ENCODE measurements at places on chromosomes 2 and 18.

GRCh38 chr2:105325389-105325963 lies 4.1 kb downstream of the TGFBRAP1 start:
- DNase-seq: no peak

DNA sequence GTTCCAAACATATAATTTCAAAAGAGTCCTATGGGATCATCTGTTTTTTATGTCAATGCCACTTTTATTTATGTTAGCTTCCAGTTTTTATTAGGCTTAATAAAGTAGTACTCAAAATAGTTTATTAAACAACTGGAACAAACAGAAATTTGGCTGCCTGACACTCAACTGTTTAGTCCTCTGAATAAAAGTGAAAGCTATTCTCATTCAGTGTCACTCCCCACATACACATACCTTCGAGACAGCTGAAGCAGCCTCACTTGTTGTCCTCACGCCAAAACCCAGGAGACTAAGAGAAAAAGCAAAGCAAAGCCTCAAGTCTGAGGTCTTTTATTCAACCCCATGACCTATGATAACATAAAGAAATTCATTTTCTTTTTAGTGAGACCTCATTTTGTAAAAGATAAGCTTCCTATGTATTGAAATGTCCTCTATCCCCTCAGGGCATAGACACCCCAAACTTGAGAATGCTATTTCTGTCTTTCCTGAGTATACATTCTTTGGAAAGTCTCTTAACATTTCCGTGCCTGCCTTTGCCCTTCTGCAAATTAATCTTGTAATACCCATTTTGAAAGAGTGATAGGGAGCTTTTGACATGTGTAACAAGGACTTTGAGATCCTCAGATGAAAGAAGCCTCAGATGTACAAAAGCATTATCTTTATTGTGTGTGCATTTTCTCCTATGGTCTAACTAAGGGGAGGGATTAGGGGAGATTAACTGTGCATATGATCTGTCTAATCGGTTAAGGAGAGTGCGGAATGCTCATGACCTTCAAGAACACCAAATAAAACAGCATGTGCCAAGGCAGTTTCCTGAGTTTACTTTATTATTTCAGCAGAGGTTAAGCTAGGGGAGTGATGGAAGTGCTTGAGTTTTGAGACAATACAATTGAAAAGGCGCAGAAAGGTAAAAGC lies 1523.7 kb upstream of the PIK3C3 start:
- DNase-seq: no peak

DNA sequence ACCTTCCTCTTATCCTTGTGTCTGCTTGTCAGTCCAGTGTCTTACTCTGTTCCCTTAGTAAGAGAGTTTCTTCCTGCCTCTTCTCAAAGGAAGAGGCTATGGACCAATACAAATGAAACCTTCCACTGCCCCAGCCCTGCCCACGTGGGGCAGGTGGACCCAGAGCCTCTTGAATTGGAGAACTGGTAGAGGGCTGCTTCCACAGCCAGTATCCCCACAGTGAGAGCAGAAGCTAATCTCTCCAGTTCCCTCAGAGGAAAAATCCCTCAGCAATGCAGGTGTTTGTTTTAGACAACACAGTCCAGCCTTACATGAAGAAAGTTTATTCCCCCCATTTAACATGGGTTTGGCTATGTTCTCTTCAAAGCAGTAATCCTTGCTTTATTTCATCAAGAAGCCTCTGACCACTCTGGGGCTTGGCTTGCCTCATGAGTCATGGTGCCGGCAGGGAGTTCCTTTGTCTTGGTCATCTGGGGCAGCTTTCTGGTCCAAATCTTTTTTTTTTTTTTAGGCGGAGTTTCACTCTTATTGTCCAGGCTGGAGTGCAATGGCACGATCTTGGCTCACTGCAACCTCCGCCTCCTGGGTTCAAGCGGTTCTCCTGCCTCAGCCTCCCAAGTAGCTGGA lies 6.5 kb upstream of the CYBRD1 start:
- no peak for DNase-seq

DNA sequence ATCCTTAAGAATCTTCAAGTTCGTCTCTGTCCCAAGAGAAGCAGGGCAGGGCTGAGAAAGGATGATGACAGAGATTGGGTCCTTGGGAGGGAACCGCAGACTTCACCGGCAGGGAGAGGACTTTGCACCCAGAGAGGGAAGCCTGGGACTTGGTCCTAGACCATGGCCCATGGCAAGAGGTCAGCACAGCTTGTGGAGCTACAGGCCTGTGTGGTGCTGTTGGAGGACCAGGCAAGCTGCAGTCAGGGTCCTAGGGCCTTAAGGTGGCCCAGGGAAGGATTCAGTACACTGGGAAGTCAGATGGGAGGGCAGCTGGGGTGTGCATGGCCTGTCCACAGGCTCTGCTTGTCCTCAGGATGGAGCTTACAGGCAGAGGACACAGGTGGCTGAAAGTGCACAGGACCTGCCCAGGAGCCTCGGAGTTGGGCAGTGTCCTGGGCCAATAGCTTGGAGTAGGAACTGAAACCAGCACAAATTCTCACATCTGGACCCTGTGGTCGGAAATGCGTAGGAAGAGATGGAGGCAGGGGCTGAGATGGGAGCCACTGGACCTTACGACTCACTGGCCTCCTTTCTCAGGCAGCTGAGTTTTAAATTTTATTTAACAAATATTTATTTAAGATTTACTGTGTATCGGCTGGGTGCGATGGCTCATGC lies 56.4 kb upstream of the TCF7L1 start:
- no peak for DNase-seq

GRCh38 chr2:119253114-119253702 lies 29.6 kb downstream of the STEAP3 start:
- no peak for DNase-seq

- DNase-seq: no peak
Observed at GRCh38 chr2:46193356-46193755, 103.9 kb upstream of the EPAS1 start.

GRCh38 chr18:8584798-8585197 lies 24.4 kb upstream of the RAB12 start:
- no peak for DNase-seq

DNA sequence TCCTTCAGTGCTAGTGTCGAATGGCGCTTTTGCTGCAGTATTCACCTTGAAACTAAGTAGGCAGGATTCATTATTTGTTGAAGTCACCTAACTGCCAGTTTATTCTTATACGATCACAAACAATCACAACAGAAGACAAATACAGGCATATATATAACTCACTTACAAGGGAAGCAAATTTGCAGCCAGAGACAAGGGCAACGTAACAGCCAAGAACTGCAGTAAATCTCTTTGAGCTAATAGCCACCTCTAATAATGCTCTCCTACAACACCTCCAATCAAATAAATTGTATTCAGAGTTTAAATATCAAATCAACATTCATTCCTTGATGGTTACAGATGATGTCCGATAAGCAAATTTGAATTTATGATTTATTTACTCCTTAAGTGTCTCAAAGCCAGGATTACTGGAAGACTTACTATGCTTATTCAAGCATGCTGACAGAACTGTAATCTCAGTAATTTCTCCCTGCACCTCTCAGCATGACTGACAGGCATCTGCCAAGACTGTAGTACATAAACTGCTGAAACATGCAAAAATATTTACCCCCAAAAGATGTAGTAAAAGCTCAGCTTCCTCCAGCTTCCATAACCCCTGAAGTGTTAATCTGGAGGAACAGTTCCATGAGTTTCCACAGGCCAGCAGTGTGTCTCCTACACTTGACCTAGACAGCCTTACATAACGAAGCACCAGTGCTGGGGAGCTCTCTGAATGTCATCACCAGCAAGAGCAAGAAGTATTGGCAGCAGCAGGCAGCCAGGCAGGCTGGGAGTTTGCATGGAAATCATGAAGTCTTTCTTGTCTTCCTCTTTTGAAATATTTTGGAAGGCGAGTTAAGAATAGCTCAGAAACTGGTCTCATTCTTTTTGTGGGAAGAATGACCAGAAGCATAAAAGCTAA lies 20.9 kb upstream of the SCN1A start:
- DNase-seq: no peak
